ENCODE measurements at places on chromosomes 12 and 14.

- DNase-seq: no peak
Observed at GRCh38 chr12:92041742-92042141, 103.9 kb downstream of the BTG1 start.

DNA sequence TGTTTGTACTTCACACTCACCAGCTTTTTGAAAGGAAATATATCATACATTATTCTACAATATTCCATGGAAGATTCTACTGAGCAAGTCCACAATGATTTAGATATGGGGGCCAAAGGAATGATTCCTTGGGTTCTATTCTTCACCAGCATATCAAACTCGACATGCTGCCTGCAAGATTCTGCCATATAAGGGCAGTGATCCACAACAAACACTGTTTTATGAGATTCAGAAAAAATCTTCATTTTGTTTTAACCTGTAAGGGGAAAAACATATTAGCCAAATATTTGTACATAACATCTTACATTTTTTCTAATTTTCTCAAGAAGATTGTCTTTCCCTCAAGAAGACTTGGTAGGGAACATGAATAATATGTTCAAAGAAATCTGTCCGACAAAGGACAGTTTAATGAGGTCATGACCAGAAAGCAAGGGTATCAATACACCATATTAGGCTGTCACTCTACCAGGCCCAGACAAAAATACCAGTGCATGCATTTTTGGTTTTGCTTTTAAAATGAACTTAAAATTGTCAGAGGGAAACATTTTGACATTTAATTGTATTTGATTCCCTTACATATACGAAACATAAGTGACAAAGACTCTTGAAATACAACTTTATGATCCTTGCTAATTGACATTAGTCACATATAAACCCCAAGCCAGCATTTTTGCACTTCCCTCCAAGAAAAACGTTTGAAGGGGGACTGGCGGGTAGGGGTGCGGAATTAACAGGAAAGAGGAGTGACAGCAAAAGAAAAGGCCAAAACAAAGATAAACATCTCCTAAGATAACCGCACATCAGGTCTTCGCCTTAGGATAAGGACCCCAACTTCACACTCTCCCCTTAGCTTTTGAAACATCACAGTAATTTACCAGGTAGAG is 980 bp downstream of the INTS13 start:
- no peak for DNase-seq

GRCh38 chr12:70577283-70577634 is 60.0 kb downstream of the PTPRB start:
- DNase-seq: no peak

- peak; percentile 76 for DNase-seq
Observed at GRCh38 chr12:99131751-99132199, 486.7 kb downstream of the APAF1 start.

- no peak for DNase-seq
Observed at GRCh38 chr12:75655315-75655806, 144.0 kb upstream of the KRR1 start.

GRCh38 chr12:65307169-65307501 is 28.7 kb downstream of the MSRB3 start:
- DNase-seq: no peak

DNA sequence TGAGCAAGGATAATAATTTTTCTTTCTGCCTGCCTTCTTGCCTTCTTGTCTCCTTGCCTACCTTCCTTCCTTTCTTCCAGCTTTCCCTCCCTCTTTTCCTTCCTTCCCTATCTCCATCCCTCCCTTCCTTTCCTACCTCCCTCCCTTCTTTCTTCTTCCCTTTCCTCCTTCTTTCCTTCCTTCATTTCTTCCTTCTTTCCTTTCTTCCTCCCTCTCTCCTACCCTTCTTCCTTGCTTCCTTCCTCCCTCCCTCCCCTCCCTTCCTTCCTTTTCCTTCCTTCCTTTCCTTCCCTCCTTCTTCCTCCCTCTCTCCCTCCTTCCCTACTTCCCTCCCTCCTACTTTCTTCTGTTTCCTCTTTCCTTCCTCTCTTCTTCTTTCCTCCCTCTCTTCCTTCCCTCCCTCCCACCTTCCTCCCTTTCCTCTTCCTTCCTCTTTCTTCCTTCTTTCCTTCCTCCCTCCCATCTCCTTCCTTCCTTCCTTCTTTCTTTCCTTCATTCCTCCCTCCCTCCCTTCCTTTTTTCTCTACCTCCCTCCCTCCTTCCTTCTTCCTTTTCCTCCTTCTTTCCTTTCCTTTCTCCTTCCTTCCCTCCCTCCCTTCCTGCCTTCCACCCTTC is 329.8 kb downstream of the APAF1 start:
- no peak for DNase-seq

DNA sequence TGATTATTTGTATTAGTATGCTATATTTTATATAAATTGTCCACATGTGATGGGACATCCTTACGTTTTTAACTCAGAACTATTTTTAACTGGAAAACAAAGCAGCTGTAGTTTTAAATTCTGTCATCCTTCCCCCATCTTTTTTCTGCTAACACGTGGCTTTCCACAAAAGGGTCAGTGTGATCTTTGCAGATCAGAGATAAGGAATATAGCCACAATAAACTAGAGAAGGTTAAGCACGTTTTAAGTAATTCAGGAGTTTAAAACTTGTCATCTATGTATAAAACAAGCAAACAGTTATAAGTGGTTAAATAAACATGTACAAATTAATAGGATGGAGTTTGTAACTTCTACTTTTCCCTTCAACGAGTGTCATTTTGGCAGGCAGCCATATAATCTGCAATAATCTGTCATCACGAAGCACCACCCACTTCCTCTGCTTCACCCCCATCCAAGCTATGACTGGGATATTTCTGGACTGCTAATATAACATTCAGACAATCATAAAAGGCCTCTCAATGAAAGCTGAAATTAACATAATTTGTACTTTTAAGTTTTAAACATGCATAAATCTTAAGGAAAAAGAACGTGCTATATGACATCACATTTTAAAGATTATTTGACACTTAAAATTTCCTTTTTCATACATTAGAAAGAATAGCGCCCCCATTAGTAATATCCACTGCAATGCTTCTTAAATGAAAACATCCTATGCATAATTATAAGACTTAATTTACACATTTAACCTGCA is 15.3 kb downstream of the TAOK3 start:
- no peak for DNase-seq

DNA sequence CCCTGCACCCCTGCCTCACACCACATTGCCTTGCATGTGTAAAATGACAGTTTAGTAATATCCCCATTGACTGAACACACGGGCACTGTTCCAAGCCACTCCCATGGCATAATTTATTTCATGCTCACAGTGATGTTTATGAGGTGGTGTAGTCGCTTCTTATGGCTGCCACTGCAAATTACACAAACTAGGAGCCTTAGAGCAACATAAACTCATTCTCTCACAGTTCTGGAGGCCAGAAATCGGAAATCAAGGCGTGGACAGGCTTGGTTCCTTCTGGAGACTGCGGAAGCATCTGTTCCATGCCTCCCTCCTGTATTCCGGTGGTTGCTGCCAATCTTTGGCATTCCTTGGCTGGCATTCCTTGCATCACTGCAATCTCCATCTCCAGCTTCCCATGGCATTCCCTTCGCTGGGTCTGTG is 97.3 kb downstream of the RIN3 start:
- DNase-seq: no peak

DNA sequence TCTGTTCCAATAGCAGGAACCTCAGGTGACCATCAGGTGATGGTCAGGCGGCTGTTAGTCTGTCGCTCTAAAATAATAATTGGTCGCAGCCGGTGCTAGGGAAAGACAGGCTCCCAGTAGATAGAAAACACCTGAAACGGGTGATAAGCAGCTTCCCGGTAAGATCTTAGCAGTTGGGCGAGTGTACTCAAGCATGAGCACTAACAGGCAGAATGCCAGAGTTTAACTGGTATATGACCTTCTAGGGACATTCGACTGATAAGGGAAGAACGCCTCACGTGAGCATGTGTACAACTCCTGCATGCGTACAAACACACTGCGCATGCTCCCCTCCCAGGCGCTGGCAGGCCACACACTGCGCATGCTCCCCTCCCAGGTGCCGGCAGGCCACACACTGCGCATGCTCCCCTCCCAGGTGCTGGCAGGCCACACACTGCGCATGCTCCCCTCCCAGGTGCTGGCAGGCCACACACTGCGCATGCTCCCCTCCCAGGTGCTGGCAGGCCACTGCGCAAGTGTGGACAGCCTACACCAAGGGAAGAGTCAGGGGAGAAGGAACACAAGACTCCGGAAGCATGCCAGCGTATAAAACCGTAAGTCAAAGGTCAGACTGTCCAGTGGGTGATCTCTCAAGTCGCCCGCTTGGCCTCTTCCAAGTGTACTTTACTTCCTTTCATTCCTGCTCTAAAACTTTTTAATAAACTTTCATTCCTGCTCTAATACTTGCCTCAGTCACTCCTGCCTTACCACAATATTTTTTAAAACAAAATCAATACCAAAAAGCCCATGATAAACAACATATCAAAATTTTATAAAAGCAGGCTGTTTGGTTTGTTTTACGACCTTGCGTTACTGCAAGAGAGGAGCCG is 24.5 kb downstream of the GPRC5D start:
- DNase-seq: peak; percentile 68

- no peak for DNase-seq
Observed at GRCh38 chr14:100775831-100776591, 49.3 kb downstream of the DLK1 start.

DNA sequence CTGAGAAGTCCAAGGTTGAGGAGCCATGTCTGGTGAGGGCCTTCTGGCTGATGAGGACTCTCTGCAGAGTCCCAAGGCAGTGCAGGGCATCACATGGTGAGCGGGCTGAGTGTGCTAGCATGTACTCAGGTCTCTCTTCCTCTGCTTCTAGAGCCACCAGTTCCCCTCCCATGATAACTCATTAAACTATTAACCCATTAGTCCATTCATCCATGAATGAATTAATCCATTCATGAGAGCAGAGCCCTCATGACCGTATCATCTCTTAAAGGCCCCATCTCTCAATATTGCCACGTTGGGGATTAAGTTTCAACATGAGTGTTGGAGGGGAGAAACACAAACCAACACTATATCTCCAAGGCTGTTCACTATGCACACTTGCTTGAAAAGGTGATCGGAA is 83.7 kb downstream of the TMEM30B start:
- DNase-seq: no peak

- DNase-seq: no peak
Observed at GRCh38 chr14:98130691-98131090, 1141.3 kb downstream of the BCL11B start.

DNA sequence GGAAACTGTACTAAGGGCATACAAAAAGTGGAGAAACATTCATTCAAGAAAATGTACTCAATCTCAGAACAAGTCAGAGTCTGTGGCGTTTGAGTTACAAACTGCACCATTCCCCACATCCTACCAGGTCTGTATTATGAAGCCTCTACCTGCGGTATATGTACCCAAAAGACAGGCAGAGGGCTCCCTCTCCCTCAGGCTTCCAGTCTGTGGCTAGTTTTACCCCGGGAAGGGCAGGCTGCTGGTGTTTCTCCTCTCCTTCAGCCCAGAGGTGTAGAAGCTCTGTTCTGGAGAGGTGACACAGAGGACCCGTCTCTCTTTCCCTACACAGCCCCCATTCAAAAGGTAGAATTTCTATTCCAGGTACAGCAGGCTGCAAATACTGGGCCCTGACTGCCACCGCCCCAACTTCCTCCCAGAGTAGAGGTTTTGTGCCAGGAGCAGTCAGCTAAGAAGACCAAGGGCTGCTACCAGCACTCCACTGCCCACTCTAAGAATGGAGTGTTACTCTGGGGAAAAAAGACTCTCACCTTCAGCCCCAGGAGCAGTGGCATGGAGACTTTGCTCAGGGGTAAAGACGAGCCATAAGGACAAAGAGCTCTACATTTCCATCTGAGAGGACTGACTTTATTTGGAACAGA is 39.4 kb downstream of the PARP11 start:
- DNase-seq: no peak

DNA sequence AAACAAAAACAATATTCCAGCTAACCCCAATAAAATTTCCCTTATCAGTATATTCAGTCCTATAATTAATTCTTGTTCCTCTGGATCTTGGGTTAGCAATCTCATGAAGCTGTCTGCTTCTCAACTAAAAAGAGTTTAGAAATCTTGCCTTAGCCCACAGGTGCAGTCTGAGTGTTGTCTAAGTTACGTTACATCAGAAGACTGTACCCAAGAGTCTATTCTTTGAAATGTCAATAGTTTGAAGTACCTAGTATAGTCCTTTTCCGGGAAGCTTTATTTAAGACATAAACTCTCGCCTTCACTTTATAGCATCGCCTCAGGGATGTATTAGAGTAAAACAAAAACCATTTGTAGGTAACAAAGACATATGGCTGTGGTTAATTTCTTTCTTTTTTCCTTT is 465.1 kb downstream of the FUT8 start:
- DNase-seq: no peak

DNA sequence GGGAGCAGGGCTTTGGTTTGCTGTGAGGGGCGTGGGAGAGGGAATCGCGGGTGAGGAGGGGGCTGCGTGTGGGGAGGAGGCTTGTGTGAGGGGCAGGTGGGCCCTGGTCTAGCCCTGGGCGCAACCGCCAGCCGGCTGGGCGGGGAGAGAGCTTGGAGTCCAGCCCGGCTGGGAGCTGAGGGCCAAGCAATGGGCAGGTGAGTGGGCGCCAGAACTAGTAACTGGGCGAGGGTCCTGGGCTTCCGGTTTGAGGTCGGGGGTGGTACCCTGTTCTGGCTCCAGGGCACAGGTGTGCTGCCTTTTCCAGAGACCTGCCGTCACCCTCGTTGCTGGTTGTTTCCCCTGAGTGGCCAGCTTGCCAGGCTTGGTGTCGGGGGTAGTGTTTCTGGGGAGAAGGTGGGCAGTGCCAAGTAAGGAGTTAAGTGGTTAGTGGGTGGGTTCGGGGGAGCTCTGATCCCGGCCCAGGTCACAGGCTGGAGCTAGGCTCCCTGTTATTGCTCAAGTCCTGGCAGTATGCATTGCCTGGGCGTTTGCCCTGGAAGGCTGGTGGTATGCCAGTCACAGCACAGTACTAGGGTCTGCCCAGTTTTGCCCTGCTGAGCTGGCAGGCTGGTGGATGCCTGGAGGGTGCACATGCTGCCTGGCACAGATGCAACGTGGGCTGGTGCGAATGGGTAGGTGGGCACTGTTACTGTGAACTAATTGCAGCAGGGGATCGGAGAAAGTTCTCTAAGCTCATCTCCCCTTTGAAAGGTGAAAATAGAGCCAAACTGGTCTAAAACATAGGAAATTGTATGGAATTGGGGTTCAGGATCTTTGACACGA is 683 bp downstream of the CIPC start:
- peak; percentile 57 for DNase-seq

- no peak for DNase-seq
Observed at GRCh38 chr12:89236237-89236636, 116.1 kb downstream of the DUSP6 start.

DNA sequence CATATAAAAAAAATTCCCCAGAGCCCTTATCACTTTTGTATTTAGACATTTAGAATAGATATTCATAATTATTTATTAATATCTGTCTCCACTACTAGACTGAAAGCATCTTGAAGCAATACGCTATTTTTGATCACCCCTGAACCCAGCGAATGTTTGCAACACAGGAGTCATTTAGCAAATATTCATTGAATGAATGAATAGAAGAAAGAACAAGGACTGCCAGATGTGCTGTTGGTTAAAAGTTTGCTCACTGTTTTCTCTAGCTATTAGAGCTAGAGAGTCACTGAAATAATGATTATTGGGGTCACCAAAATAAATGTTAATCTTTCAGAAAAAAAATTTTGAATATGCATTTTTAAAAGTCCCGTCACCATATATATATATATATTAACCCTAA is 174.3 kb downstream of the ACSS3 start:
- DNase-seq: no peak

All from NCI-H524 (cell line).